Natural killer cell (primary cell): ENCODE measurements at places on chromosomes 3 and 15.

DNA sequence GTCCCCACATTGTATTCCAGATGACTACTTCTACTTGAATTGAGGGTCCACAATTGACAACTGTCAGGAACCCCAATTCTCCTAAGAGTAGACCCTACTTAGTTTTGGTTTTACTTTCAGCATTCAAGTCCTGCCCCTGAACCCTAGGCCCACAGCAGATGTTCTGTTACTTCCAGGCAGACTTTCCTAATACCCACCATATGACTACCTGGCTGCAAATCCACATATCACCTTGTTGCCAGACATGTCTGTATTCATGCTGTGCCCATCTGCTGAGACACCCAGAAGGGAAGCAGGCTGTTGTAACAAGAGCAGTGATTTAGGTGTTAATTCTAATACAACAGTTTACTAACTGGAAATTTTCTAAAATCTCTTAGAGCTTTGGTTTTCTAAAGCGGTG lies 235.1 kb upstream of the CCDC54 start:
- no peak for DNase-seq

- no peak for DNase-seq
These were observed 587.0 kb upstream of the GRM7 start for GRCh38 chr3:6273878-6274277.

- DNase-seq = no peak
These were observed 4.0 kb upstream of the IL17RD start for GRCh38 chr3:57169108-57169507.

DNA sequence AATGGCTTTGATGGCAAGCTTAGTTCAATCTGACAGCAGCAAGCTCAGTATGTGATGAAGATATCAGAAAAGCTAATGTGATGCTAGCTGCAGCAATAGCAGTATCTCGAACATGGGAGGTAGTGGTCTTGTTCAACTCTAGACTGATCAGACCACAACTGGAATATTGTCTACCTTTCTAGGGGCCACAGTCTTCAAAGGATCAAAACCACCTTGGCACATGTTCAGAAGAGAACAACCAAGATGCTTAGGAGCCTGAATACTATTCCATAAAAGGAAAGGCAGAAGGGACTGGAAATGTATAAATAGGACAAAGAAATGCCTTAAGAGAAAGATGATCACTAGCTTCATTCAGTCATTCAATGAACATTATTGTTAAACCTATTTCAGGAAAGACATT lies 2.3 kb downstream of the C3orf70 start:
- no peak for DNase-seq

DNA sequence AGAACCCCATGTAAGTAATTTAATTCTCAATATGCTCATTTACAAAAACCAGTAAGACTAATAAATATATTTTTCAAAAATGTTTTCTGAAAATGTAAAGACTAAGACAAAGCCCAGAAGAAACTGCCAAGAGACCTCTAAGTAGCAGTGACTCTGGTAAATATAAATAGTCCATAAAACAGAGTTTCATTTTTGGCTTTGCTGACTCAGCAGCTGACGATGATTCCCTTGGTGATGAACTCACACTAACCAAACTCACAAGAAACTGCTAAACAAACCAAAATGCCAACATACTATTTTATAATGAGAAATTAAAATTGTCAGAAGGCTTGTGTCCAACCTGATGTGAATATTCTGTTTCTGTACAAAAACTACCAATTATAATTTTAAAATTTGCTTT lies 31.5 kb upstream of the IMPG2 start:
- no peak for DNase-seq

- no peak for DNase-seq
These were observed 137.3 kb upstream of the KBTBD8 start for GRCh38 chr3:66860771-66861170.

GRCh38 chr15:63449731-63450130 lies 54.7 kb upstream of the USP3 start:
- DNase-seq = no peak

DNA sequence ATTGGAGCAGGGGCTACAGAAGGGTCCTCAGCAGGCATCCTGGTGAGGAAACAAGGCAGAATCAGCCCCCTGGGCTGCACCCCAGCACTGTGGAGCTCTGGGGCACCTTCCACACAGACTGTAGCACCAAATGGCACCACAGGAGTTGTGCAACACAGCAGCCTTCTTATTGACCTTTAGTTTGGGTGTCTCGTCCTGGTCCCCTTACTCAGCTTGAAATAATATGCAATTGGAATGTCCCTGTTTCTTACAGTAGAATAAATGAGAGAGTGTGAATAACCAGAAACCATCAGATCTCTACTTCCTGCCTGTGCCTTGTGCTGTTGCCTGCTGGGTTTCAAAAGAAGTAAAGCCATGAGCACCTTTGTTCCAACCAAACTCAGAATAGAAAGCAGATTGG lies 44.5 kb downstream of the RPLP1 start:
- DNase-seq = no peak

DNA sequence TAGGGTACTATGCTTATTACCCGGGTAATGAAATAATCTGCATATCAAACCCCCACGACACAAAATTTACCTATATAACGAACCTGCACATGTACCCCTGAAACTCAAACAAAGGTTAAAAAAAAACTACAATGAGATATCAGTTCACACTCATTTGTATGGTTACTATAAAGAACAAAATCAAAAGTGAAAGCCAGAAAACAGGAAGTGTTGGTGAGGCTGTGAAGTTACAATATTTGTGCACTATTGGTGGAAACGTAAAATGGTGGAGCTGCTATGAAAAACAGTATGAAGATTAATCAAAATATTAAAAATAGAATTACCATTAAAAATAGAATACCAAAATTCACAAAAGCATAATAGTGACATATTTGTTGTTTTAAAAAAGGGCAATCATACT lies 128.9 kb downstream of the ZIC1 start:
- no peak for DNase-seq

- no peak for DNase-seq
These were observed 10.6 kb upstream of the SFMBT1 start for GRCh38 chr3:53056442-53056841.

DNA sequence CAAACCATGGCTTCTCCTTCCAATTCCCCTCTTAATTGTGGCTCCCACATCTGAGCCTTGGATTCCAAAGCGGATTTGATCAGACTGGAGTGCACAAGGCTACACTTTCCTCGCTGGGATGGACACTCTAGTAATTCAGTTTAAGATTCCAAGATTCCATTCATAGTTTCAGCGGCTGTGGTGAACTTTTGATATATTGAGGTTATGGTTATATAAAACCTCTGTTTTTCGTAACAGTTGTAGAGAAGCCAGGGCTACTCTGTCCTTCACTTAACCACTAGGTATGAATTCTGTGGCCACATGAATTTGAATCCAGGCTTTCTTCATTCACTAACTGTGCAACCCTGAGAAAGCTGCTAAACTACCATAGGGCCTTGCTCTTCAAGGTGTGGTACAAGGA lies 67.9 kb upstream of the KY start:
- DNase-seq = no peak

- no peak for DNase-seq
These were observed 61.4 kb downstream of the BFSP2 start for GRCh38 chr3:133461291-133461690.

- DNase-seq = no peak
These were observed 14.7 kb downstream of the SHOX2 start for GRCh38 chr3:158091531-158091930.

DNA sequence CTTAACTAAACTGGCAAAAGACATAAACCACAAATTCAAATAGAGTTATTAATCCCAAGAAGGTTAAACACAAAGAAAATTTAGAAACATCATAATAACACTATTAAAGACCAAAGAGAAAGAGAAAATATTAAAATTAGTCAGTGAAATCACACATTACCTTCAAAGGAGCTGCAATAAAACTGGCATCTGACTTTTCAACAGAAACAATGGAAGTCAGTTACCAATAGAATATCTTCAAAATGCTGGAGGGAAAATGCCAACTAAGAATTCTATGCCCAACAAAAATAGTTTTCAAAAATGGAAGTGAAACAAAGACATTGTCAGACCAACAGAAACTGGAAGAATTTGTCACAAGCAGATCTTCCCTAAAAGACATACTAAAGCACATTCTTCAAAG lies 68.7 kb upstream of the RNF7 start:
- DNase-seq = no peak

DNA sequence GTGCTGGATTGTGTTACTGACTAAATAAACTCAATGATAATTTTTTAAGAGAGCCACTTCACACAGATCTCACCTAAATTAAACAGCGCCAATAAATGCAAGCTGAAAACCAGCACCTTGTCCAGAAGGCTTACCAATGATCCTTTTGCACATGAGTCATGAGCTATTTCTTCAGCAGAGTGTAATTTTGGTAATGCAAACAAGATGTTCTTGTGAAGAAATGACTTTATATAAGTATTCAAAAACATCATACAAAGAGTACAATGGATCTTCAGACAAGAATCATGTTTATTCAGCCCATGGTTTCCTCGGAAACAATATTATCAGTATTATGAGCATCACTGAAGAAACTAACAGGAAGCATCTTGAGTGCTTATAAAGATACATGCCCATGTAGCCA lies 263.8 kb upstream of the UBE2E2 start:
- DNase-seq = no peak

GRCh38 chr15:84003791-84004503 lies 231.6 kb upstream of the GOLGA6L4 start:
- DNase-seq = no peak

DNA sequence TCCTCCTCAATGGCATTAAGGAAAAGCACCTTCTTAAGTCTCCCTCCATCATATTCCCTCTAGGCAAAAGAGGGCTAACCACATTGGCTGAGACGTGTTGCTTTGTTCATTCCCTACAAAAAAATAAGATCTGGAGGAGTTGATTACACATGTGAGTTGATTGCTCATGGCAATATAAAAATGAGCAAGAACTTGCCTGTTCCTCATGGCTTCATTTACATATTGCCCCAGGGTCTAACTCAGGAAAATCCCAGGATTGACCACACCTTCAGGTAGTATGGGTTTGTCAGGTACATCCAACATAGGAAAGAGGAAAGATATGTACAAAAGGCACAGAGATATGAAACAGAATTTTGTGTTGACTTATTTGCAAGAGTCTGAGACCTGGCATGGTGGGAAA lies 35.5 kb downstream of the NFKBIZ start:
- no peak for DNase-seq

- no peak for DNase-seq
These were observed 7.6 kb downstream of the SLC9A9 start for GRCh38 chr3:143840636-143841035.

GRCh38 chr3:56878074-56878473 lies 76.3 kb upstream of the ARHGEF3 start:
- DNase-seq = no peak

DNA sequence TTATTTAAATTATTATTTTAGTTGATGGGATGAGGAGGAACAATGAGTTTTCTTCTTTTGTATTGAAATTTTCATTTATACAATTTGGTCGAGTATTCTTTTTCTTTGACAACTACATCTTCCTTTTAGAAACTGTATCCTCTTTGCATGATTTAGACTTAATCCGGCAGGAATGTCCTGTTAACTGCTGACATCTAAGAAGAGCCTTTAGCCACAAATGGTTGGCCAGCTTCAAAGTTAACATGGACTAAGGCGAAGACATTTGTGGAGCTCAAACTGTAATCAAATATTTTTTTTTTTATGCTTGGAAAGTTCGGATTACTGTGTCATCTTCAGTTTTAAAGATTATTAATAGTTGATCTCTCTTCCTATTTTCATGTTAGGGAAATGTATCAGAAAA lies 43.2 kb downstream of the RIOX2 start:
- no peak for DNase-seq

GRCh38 chr3:191963182-191963581 lies 502.2 kb downstream of the PYDC2 start:
- DNase-seq = no peak

GRCh38 chr3:98563661-98564281 lies 29.6 kb downstream of the CPOX start:
- no peak for DNase-seq

DNA sequence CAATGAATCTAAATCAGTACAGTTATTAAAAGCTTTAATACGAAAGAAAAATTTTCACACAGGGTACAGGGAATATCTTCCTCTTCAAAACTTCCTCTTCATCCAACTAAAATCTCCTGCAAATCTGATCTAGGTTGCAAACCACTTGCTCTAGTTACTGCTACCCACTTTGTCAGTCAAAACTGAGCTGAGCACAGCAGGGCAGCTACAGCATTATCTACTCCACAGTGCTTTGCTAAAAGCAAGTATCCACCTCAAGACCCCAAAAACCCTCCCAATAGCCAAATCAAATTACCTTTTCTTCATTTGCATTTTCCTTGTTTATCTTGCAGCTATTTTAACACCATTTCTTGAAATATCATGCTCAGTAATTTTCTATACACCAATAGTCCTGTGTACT lies 14.7 kb downstream of the ZNF280D start:
- DNase-seq = no peak

GRCh38 chr3:47295976-47296375 lies 13.2 kb downstream of the KLHL18 start:
- no peak for DNase-seq

- peak; percentile 49 for DNase-seq
These were observed 16.5 kb upstream of the MUSTN1 start for GRCh38 chr3:52851348-52851747.

- DNase-seq = no peak
These were observed 136.3 kb downstream of the PLD1 start for GRCh38 chr3:171673951-171674350.

DNA sequence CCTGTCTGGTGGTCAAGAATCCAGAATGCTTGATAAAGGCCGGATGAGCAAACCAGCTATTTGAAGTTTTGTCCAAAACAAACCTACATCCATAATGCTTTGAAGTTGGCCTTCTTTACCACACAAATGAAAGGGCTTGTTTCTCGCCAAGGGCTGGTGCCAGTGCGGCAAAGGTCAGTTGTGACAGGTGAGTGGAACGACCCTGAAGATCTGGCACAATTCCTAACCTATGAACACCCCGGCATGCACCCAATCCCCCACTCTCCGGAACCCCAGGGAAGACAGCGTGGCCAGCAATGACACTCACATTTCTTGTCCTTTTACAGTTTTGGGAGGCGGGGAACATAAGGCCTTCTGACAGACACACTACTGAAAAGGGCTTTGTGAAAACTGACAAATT lies 90.6 kb downstream of the ATP10A start:
- no peak for DNase-seq

- peak; percentile 66 for DNase-seq
These were observed 129.6 kb downstream of the FOXP1 start for GRCh38 chr3:71453822-71454511.

DNA sequence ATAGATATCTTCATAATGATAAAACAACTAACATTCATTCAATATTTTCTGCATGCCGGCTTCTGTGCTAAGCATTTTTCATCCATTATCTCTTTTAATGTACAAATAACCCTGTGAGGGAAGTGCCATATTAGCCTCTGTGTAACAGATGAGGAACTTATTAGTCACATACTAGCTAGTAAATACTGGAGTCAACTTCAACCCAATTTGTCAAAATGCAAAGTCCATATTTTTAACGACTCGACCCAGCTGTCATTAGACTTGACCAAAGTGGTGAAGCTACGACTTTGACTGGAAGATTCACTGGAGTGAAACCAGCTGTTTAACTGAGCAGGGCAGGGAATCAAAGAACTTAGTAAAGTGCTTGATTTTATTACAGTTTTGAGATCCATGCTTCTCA lies 41.6 kb downstream of the PARP15 start:
- no peak for DNase-seq
